ENCODE measurements at places on chromosomes 6 and 20.

DNA sequence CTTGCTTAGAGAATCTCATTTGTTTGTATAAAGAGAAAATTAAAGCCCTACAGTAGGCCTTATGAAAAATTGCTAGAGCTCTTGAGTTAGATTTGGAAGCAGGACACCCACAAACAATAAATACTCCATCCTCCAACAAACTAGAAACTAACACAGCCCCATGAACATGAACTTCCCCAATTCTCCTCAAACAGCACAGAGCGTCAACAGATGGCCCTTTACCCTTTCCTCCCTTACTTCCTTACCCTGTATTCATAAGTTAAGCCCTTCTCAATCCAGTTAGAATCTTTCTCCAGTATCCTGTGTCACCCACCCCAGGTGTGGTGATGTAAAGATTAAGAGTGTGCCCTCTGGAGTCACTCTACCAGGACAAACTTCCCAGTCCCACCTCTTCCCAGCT lies 113.7 kb downstream of the UNC5CL start:
- DNase-seq, result no peak

GRCh38 chr20:3616250-3616649 lies 46.9 kb downstream of the GFRA4 start:
- DNase-seq, result no peak

GRCh38 chr6:150145427-150145826 lies 2.6 kb downstream of the PPP1R14C start:
- no peak for DNase-seq

GRCh38 chr6:3319610-3320200 lies 61.0 kb downstream of the PSMG4 start:
- DNase-seq, result no peak

GRCh38 chr20:62083312-62083711 lies 17.6 kb upstream of the TAF4 start:
- DNase-seq, result no peak

DNA sequence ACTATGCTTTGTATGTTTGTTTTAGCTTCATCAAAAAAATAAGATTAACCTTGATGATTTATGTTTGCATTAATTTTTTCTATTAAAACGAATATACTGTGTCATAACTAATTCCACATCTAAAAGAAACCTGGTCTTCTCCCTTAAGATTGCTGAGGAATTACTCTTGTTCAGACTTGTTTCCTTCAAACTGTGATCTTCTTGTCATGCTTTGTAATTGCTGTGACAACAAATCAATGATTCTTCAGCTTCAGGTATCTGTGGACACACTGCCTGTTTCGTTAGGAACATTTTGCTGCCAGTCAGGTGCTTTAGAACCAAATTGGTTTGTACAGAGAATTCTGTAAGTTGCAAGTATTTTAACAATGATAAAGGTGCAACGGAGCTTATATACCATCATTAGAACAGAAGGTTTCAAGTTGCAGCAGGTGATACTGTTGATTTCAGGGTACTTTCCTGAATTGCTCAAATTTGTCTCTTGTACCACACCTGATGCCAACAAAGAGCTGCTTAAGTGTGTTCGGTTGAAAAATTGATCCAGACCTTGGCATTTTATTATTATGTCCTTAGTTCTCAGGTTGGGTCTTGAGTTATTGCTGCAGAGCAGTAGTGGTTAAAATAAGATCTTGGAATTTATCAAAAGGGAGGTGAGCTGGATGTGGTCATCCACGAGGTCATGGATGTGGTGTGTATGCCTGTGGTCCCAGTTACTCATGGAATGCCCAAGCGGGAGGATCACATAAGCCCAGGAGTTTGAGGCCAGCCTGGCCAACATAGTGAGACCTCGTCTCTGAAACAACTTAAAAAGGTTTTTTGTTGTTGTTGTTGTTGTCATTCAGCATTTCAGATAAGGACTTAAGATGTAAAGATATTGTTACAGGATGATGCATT lies 19.5 kb downstream of the SYTL3 start:
- peak; percentile 31 for DNase-seq

DNA sequence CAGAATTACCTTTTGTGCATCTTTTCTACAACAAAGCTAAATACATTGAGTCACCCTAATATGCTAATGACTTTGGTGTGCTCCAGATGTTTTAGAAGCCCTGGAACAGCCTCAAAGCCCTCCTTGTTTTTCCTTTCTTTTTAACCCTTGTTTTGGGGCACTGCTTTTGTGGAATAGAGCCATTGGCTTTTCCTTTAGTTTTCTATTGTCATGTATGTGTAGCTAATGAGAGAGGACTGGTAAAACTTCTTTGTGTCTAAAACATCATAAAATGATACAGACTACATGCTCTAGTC lies 158.8 kb downstream of the JARID2 start:
- DNase-seq, result no peak

DNA sequence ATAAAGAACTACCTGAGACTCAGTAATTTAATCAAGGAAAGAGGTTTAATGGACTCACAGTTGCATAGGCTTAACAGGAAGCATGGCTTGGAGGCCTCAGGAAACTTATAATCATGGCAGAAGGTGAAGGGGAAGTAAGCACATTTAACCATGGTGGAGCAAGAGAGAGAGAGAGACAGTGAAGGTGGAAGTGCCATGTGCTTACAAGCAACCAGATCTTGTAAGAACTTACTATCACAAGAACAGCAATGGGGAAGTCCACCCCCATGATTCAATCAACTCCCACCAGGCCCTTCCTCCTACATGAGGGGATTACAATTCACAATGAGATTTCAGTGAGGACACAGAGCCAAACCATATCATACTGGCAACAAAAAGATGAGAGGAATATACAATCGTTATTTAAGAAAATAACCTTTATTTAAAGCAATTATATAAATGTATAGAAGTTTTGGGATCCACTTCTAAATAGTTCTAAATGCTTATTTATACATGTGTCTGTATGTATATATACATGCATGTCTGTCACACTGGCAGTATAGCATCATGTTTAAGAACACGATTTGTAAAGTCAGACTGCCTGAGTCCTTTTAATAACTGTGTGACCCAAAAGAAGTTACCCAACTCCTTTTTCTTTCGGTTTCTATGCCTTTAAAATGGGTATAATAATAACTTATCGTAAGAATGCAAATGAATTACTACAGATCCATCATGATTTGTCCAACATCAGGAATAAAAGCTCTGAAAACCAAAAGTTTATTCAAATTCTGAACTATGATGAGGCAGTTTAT lies 255.7 kb upstream of the THEMIS start:
- DNase-seq, result no peak

- DNase-seq, result no peak
These were observed 270.2 kb downstream of the SMOC2 start for GRCh38 chr6:168711049-168711640.

- DNase-seq, result no peak
These were observed 691.9 kb downstream of the RFPL4B start for GRCh38 chr6:113039005-113039404.

GRCh38 chr6:19613678-19614077 lies 223.5 kb upstream of the ID4 start:
- DNase-seq, result no peak

DNA sequence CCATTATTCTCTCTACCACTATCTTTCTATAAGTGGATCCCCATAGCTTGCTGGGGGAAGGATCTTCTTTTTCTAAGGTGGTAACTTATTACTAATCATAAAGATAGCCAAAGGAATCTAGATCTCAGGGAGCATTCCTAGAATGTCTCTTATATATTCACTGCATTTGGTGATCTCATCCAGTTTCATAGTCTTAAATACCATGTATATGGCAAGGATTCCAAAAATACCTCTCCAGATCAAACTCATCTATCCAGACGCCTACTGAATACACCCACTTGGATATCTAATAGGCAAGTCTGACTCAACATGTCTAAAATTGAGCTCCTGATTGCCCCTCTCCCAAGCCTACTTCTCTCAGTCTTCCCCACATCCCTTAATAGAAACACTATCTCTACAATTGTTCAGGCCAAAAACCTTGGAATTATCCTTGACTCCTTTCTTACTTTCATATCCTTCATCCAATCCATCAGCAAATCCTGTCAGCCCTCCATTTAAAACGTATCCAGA lies 264.4 kb downstream of the HACE1 start:
- DNase-seq, result peak; percentile 3

DNA sequence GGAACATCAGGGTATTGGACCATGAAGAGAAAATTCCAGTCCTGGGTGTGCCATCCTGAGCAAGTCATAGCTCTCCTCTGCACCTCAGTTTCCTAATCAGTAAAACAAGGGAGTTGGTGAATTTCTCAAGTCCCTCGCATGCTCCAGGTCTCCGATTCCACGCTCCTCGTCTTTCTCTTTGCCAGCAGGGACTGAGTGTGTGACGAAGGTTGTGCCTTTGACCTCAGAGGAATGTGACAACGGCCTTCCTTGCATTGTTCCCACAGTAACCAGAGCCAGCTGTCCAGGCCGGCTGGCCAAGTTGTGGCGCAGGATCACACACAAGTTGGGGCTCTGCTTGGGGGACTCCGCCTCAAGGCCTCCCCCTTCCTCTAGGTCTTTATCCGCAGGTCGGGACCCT lies 217.3 kb downstream of the ATXN1 start:
- DNase-seq, result no peak

- peak; percentile 29 for DNase-seq
These were observed 185.8 kb upstream of the PRDM1 start for GRCh38 chr6:105900125-105900937.

- DNase-seq, result no peak
These were observed 98.4 kb upstream of the DUSP22 start for GRCh38 chr6:193773-194310.

DNA sequence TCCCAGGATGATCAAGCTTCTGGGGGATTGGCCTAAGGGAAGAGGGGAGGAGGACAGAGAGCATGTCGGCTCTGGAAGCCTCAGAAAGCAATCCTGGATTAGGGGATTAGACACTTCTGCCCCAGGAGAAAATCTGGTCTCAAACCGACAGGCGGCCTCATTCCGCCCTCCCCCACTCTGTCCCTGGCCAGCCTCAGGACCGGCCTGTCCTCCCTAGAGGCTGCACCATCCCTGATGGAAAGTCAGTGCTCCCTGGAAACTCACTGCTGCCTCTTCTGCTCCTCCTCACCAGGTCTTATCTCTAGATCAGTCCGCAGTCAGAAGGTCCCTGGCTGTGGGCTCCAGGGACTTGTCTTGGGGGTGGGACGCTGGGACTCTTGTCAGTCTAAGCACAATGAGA lies 905 bp upstream of the SLC12A5 start:
- no peak for DNase-seq

DNA sequence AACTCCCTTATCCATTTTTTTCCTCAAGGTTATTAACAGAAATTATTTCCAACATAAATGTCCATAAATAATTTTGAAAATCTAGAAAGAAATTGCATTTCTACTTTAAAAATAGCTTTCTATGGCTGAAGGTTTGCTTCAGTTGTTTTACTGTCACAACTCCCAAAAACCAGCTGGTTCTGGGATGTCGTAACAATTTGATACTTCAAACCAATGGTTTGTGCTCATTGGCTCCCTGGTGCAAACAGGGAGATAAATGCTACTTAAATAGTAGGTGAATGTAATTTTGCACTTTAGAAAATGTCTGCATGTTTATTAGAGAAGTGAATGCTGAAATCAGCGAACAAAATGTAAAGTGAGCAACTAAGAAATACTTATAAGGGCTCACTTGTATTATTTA lies 31.1 kb downstream of the LAMA2 start:
- DNase-seq, result no peak

GRCh38 chr6:56954403-56955170 lies at the start of gene BEND6:
BEND6 (plus strand) TSS chr6:56955107; CDS start chr6:56981811, 26,704 bp downstream.
- DNase-seq, result peak; percentile 85

DNA sequence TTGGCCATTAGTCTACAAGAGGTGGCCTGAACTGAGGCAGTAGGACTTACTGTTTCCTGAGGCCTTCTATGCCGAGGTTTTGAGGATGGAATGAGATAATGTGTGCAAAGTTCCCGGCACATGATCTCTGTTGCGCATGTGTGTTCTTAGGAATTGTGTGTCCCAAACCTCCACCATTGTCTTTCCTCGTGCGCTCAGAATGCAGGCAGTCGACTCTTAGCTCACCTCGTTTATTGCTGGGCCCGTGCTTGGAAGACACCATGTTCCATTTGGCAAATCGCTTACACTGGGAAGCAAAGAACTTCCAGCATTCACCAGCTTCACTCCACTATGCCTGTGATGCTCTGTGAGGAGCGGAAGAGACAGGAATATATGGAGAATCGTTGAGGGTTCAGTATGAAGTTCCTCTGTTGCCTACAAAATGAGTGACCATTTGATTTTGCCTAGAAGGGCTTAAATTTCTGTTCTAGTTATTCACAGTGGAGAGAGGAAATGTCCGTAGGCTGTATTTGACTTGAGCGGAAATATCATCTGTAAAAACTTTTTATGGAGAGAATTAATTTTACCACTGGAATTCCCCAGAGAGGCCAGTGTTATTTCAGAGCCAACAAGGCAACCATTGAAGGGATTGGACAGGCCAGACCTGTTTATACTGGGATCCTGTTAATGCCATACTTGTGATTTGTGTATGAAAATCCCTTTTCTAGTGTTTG lies 75.7 kb upstream of the CLDN20 start:
- DNase-seq, result no peak

- no peak for DNase-seq
These were observed 11.0 kb downstream of the TNFAIP3 start for GRCh38 chr6:137878029-137878428.

Data from NCI-H226 (cell line).